ENCODE measurements at places on chromosomes 12 and 14. TPM values are rescaled to one million over a fixed set of nuclear protein-coding genes. Genes with fewer than 3 reads are reported as not detected.

PLEKHA5 gene
- 4.5 TPM for total RNA-seq

NANOG gene
- total RNA-seq: not detected

BAZ2A gene
- total RNA-seq: 98.4 TPM

CNIH1 gene
- total RNA-seq: 71.5 TPM

ESR2 gene
- not detected for total RNA-seq

OR10G2 gene
- not detected for total RNA-seq

TAS2R50 gene
- 0.60 TPM for total RNA-seq

GRIP1 gene
- 1.6 TPM for total RNA-seq

ZFHX2 gene
- total RNA-seq: 1.1 TPM

GRCh38 chr14:103656031-103656755 is 27.2 kb downstream of the KLC1 start:
- no peaks in the 10 kb centered on the region for H3K27me3 ChIP-seq
- peak overlapping the region; percentile 27 for H3K27ac ChIP-seq
- peaks cover 6% of the 10 kb centered on the region for H3K4me1 ChIP-seq
- peaks cover 24% of the 10 kb centered on the region for H3K36me3 ChIP-seq
- no peak for DNase-seq

DNA sequence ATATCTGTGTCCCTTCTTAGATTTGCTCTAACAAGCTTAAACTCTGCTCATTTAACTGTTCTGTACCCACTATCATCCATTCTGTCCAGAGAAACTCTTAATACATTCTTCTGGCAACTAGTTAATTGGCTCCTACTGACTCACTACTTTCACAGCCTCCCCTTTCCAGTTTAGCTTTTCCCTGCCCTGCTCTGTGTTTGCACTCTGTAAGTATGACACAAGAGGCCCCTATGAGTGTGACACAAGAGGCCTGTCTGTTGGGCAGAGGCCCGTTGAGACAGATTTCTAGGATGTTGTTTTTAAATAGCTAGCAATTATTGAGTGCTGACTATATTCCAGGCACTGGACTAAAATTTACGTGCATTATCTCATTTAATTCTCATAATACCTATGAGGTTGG is 246.0 kb upstream of the DAAM1 start:
- no peak overlapping the region for H3K27ac ChIP-seq
- no peaks in the 10 kb centered on the region for H3K36me3 ChIP-seq
- no peaks in the 10 kb centered on the region for H3K27me3 ChIP-seq
- H3K4me3 ChIP-seq: no peak overlapping the region
- no peak for DNase-seq

DNA sequence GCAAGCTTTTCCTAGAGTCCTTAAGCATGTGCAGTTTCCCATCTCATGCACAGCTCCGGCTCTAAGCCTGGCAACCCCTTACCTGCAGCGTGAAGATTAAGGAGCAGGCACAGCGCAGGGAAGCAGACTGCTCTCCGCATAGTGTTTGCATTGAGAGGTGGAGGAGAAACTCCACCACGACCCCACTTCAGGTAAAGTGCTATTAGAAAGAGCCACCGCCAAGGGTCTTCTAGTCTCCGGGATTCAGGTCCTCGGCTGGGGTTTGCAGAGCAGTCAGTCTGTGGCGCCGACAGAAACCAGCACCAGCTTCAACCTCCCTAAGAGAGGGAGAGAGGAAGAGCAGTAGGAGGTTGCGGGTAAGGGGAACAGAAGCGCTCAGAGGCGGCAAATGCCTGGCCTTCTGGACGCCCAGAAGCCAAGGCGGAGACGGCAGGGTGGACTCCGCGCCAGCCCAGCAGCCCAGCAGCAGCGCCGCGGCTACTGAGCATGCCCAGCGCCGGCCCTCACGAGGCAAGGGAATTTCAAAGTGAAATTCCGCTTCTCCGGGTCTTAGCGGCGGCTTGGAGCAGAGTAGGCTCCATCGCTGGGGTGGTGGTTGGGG is at the start of gene PTPRR:
TSS of gene PTPRR (minus strand) at position 488 of the 601 bp plus-strand sequence. CDS start at position 140, 348 bp downstream.
- peaks cover 15% of the 10 kb centered on the region for H3K27me3 ChIP-seq
- no peak for DNase-seq

DNA sequence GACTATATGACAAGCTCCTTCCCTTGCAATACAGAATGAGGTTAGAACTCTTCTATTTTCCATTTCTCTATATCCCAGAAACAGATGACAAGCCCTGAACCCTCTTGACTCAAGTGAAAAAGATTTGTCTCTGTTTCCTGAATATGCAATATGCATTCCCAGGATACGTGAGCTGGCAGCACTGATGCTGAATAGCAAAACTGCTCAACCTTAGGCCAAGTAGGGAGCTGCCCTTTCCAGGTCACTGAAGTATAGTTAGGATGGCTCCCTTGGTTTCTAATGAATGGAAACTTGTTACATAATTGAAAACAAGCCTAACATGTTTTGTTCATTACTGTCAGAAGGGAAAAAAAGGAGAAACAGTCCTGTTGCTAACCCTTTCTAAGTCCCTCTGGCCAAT is 47.9 kb upstream of the PLEKHG7 start:
- H3K36me3 ChIP-seq: no peaks in the 10 kb centered on the region
- no peak for DNase-seq
- no peak overlapping the region for H3K4me3 ChIP-seq
- H3K4me1 ChIP-seq: peaks cover 3% of the 10 kb centered on the region

GRCh38 chr14:77469067-77469505 is 11.2 kb downstream of the AHSA1 start:
- H3K4me1 ChIP-seq: no peaks in the 10 kb centered on the region
- no peak for DNase-seq
- H3K36me3 ChIP-seq: peaks cover 40% of the 10 kb centered on the region
- no peak overlapping the region for H3K27ac ChIP-seq
- H3K4me3 ChIP-seq: no peak overlapping the region

DNA sequence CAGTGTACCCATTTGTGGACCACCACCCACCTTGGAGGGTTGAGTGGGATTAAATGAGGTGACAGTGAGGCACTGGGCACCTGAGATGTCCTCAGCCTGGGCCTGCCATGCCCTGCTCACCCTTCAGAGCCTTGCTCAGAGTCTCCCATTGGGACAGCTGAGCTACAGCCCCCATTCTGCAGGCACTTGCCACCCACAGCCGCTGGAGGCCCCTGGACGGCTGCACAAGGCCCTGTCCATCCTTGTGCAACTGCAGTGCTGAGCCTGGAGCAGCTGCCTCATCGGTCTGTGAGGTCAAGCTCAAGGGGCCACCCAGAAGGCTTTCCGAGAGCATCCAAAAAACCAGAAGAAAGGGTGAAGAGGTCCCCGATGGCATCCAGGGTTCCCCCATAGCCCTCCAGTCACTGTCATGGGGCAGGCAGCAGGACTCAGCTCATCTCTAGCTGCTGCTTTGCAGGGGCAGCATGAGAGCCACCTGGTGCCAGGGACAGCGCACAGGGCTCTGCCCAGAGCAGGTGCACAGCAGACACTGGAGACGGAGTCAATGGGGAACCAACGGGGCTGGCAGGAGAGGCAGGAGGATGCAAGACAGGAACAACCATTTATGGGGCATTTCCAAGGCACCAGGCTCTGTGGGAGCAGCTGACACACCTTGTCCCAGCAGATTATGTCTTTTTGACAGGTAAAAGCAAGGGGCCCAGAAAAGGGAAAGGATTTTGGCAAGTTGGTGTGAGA is 84.6 kb downstream of the ARL6IP4 start:
- peak overlapping the region; percentile 71 for H3K27ac ChIP-seq
- H3K4me3 ChIP-seq: no peak overlapping the region
- no peak for DNase-seq
- H3K36me3 ChIP-seq: no peaks in the 10 kb centered on the region
- peaks cover 32% of the 10 kb centered on the region for H3K4me1 ChIP-seq

- H3K27ac ChIP-seq: no peak overlapping the region
- H3K27me3 ChIP-seq: peaks cover under 1% of the 10 kb centered on the region
- H3K4me3 ChIP-seq: no peak overlapping the region
- peaks cover 9% of the 10 kb centered on the region for H3K4me1 ChIP-seq
Measured at GRCh38 chr14:31926123-31926522, 151.0 kb upstream of the ARHGAP5 start.

- no peaks in the 10 kb centered on the region for H3K27me3 ChIP-seq
- peaks cover 1% of the 10 kb centered on the region for H3K4me1 ChIP-seq
- H3K27ac ChIP-seq: no peak overlapping the region
Measured at GRCh38 chr12:11040162-11040561, 9.0 kb upstream of the TAS2R31 start.

DNA sequence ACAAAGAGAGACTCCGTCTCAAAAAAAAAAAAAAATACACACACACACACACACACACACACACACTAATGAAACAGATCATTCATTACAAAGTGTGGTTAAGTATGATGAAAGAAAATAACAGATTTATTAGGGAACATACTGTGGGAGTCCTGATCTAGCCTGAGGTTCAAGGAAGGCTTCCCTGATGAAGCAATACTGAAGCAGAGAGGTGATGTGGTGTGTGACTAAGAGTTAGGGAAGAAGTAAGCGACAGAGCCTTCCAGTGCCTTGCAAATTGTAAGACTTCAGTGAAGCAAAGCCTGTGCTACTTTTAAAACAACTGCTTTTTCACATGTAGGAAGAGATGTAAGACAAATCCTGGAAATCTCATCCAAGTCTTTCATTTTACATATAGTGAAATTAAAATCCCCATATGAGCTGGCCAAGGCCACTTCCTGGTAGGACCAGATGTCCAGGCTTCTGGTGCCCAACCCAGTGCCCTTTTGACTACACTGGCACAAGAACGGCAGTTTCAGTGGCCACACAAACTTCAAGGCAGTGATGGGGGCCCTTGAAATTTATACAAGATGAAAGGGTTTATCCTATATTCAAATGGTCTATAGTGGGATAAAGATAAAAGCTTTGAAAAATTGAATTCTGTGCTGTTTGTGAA is 86.2 kb downstream of the STON2 start:
- no peaks in the 10 kb centered on the region for H3K27me3 ChIP-seq
- no peaks in the 10 kb centered on the region for H3K4me1 ChIP-seq
- DNase-seq: no peak
- H3K27ac ChIP-seq: no peak overlapping the region

GRCh38 chr14:91339671-91340369 is 77.8 kb downstream of the CCDC88C start:
- H3K27me3 ChIP-seq: no peaks in the 10 kb centered on the region
- H3K36me3 ChIP-seq: peaks cover 45% of the 10 kb centered on the region
- H3K4me1 ChIP-seq: peaks cover 9% of the 10 kb centered on the region
- peak overlapping the region; percentile 47 for H3K27ac ChIP-seq

- no peaks in the 10 kb centered on the region for H3K27me3 ChIP-seq
- DNase-seq: no peak
- peaks cover 49% of the 10 kb centered on the region for H3K4me1 ChIP-seq
Measured at GRCh38 chr12:21453312-21453852, 15.9 kb downstream of the PYROXD1 start.

DNA sequence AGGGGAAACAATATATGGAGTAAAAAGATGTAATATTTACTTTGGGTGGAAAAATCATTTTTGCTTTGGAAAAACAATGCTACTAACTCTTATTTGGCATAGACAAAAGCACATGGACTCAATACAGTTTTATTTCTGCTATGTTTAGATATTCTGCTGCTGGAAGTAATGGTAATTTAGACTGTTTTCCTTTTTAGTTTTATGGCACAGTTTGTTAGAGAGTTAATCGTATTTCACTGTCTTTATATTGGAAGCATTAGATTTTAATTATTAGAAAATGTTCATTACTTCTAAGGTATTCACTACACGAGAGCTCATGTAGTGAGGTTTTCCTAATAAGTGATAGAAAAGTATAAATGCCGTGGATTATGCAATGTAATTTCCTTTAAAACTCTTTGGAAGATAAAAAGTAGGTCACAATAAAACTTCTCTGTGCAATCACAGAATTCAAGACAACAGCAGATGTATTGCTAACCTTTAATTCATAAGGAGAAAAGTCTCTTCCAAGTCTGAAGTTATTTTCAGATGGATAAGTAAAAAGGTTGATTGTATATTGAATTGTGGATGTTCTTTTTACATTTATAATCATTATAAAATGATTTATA is 851.8 kb downstream of the TMTC2 start:
- no peaks in the 10 kb centered on the region for H3K4me1 ChIP-seq
- H3K27ac ChIP-seq: no peak overlapping the region
- H3K4me3 ChIP-seq: no peak overlapping the region
- DNase-seq: no peak
- H3K36me3 ChIP-seq: no peaks in the 10 kb centered on the region

DNA sequence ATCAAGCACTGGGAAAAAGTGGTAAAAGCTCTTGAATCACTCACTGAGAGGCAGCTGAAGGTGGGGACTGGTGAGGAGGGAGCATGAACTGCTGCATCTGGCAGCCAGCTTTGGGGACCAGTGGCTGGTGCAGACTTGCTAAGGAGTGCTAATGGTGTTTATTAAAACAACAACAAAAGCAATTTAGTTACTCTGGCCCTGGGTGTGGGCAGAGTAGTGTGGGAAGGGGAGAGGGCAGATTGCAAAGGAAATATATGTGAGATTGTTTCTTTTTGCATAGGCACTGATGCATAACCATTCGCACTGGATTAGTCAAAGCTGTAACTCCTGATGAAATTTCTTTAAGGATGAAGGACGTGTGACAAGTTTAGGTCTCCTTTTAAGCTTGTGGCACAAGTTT is 8.1 kb downstream of the TXNRD1 start:
- peaks cover 27% of the 10 kb centered on the region for H3K4me1 ChIP-seq
- DNase-seq: no peak
- peaks cover 12% of the 10 kb centered on the region for H3K27me3 ChIP-seq
- no peak overlapping the region for H3K4me3 ChIP-seq
- no peak overlapping the region for H3K27ac ChIP-seq

DNA sequence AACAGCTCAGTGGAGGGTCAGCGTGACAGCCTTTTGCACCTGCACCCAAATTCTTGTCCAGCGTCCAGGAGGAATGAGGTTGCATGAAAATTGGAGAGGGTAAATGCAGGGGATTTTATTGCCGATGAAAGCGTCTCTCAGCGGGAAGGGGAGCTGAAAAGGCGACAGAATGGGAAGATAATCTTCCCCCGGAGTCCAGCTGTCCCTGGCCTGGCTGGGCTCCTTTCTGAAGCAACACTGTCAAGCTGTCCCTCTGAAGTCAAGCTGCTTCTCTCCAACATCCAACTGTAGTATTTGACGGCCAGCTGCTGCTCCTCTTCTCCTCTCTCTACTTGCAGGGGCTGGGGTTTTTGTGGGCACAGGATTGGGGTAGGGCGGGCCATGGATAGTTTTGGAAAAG is 32.7 kb downstream of the NOPCHAP1 start:
- H3K4me3 ChIP-seq: no peak overlapping the region
- no peak overlapping the region for H3K27ac ChIP-seq
- no peak for DNase-seq
- H3K27me3 ChIP-seq: no peaks in the 10 kb centered on the region
- peaks cover 10% of the 10 kb centered on the region for H3K36me3 ChIP-seq

GRCh38 chr14:25400607-25401206 is 350.8 kb upstream of the STXBP6 start:
- H3K36me3 ChIP-seq: no peaks in the 10 kb centered on the region
- DNase-seq: peak; percentile 57
- H3K27ac ChIP-seq: no peak overlapping the region
- H3K4me3 ChIP-seq: no peak overlapping the region
- no peaks in the 10 kb centered on the region for H3K4me1 ChIP-seq
- H3K27me3 ChIP-seq: no peaks in the 10 kb centered on the region

- DNase-seq: no peak
- H3K36me3 ChIP-seq: no peaks in the 10 kb centered on the region
- no peaks in the 10 kb centered on the region for H3K4me1 ChIP-seq
- H3K4me3 ChIP-seq: no peak overlapping the region
- no peak overlapping the region for H3K27ac ChIP-seq
Measured at GRCh38 chr12:10310926-10311720, 3.5 kb downstream of the KLRD1 start.

- H3K36me3 ChIP-seq: no peaks in the 10 kb centered on the region
- H3K4me1 ChIP-seq: no peaks in the 10 kb centered on the region
- DNase-seq: no peak
- H3K4me3 ChIP-seq: no peak overlapping the region
Measured at GRCh38 chr12:41310367-41310766, 122.2 kb downstream of the PDZRN4 start.

- H3K27ac ChIP-seq: no peak overlapping the region
- no peak for DNase-seq
- H3K4me1 ChIP-seq: peaks cover 21% of the 10 kb centered on the region
Measured at GRCh38 chr12:94074980-94075629, 73.3 kb upstream of the PLXNC1 start.
